ENCODE measurements at places on chromosomes 3 and 15. TPM values are rescaled to one million over a fixed set of nuclear protein-coding genes. Genes with fewer than 3 reads are reported as not detected.

MOBP gene
- not detected for total RNA-seq

ULK4 gene
- total RNA-seq: 9.1 TPM

FRMD5 gene
- 0.52 TPM for total RNA-seq

WDR72 gene
- not detected for total RNA-seq

CYP1A1 gene
- total RNA-seq: 65.0 TPM

LRRC49 gene
- 4.9 TPM for total RNA-seq

BFSP2 gene
- total RNA-seq: not detected

CEMIP gene
- total RNA-seq: 0.17 TPM

PYGO1 gene
- total RNA-seq: 0.26 TPM

SLCO3A1 gene
- 0.33 TPM for total RNA-seq

SAXO2 gene
- 1.3 TPM for total RNA-seq
